ENCODE measurements at places on chromosomes 11 and 22. TPM values are rescaled to one million over a fixed set of nuclear protein-coding genes. Genes with fewer than 3 reads are reported as not detected.

Gene DKK3
- total RNA-seq: 222 TPM

Gene LRRC55
- not detected for total RNA-seq

Gene LYVE1
- not detected for total RNA-seq

Gene ALX4
- total RNA-seq: not detected

Gene ADM2
- 1.4 TPM for total RNA-seq

Gene MAJIN
- not detected for total RNA-seq

Gene CRYBB2
- not detected for total RNA-seq

Gene DGAT2
- 19.0 TPM for total RNA-seq

Gene DLG2
- total RNA-seq: 0.19 TPM

Gene RCOR2
- total RNA-seq: 2.3 TPM

Gene MTMR3
- 18.5 TPM for total RNA-seq

Gene ANGPTL5
- total RNA-seq: not detected

Gene CYP2D6
- total RNA-seq: 0.28 TPM

Gene F2
- not detected for total RNA-seq

Gene DEUP1
- not detected for total RNA-seq

Gene SMC1B
- total RNA-seq: not detected

Gene GRAMD1B
- total RNA-seq: 0.46 TPM

Gene TESMIN
- 9.6 TPM for total RNA-seq

Gene SLC1A2
- total RNA-seq: not detected

Gene SLC17A6
- total RNA-seq: not detected

Gene SYCE3
- total RNA-seq: 1.1 TPM

Gene BATF2
- total RNA-seq: 0.09 TPM

Gene RASL10A
- not detected for total RNA-seq

Gene GRK2
- 65.5 TPM for total RNA-seq

Gene MUC5AC
- not detected for total RNA-seq

Gene SDHAF2
- total RNA-seq: 45.3 TPM

Gene NLRP14
- total RNA-seq: 0.07 TPM

Gene KBTBD3
- total RNA-seq: 3.6 TPM

Gene PATE1
- not detected for total RNA-seq

Gene PAX6
- not detected for total RNA-seq

Gene GVQW3
- 0.28 TPM for total RNA-seq

Gene SCGB1C1
- total RNA-seq: not detected

Gene PRR33
- not detected for total RNA-seq

Gene BACE1
- total RNA-seq: 13.1 TPM

Gene LARGE2
- total RNA-seq: 25.0 TPM

Gene MAPK8IP2
- 0.65 TPM for total RNA-seq

Gene CNIH2
- not detected for total RNA-seq

Gene FAR1
- 44.6 TPM for total RNA-seq

Gene IGLL5
- not detected for total RNA-seq

Gene HBB
- total RNA-seq: not detected

Gene PANX2
- 0.46 TPM for total RNA-seq

Gene TEX54
- not detected for total RNA-seq

Gene OOSP2
- not detected for total RNA-seq

Gene ARFGAP2
- total RNA-seq: 118 TPM

Gene DNAJB13
- total RNA-seq: 0.28 TPM

Measured in airway epithelial cell (primary cell).